ENCODE measurements at places on chromosomes 6 and 20. TPM values are rescaled to one million over a fixed set of nuclear protein-coding genes. Genes with fewer than 3 reads are reported as not detected.

GRCh38 chr20:25397821-25398220 is 7.2 kb upstream of the ABHD12 start:
- DNase-seq: no peak

DNA sequence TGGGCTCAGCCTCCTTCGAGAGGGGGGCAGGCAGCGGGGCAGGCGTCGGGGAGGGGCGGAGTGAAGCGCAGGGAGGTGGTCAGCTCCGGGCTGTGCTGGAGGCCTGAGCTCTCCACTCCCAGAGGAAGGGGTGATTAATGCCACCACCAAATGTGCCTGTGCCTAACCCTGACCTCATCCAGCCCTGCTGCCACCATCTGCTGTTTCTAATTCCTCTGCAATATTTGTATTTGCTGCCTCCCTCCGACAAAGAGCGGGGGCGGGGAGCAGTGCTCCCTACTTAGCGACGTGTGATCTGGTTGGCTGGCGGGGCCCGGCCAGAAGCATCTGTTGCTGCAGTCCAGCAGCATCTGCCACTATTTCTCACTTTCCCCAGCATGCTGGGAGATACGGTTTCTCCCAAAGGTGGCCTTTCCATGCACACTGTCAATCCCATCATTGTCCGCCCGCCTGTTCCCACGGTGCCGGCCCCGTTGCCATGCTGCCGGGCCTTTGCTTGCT is 47.0 kb downstream of the DLL1 start:
- no peak for DNase-seq

DNA sequence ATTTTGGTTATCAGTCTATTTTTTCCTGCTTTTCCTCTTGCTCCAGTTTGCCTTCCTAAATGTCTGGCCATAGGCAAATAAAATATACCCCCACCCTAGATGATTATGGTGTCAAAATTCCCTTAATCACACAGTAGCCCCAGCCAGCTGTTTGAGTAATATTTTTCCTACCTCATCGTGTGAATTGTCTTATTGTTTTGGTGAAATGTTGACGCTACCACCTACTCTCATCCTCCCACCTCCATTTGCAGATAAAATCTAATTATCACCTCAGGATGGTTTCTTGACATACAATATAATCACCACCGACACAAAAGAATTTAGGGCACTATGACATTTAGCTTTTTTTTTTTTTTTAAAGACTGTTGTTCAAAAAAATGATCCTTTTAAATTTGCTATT is 44.1 kb upstream of the FUCA2 start:
- no peak for DNase-seq

DNA sequence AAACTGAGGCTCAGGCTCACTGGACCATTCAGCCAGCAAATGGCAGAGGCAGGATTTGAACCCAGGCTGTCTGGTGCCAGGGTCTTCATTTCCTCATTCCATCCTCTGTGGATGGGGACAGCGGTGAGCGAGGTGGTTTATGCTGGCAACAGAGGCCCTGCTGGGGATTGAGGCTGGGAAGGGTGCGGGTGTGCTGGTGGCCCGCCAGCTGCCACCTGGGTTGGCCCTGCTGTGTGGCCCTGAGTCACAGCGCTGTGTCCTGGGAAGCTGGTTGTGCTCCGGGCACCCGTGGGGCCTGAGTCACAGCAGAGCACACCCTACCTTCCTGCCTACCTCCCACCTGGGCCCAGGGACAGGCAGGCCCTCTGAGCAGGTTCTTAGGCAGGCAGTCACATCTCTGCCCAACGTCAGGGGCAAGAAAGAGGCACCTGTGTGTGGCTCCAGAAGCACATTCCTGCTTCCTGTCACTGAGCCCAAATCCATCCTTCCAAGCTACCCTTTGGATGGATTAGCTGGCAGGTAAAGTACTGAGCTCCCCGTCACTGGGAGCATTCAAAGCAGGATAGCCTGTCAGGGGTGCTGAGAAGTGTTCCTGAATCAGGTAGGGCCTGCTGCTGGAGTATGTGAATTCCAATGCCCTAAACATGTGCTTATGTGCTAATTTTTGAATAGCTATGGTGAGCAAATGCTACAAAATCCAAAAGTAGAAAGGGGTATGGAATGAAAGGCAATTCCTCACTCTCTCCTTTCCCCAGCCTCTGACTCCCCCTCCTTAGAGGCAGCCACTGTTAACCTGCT is 53.9 kb downstream of the CEBPB start:
- no peak for DNase-seq

- no peak for DNase-seq
Measured at GRCh38 chr20:23702021-23702420, 13.2 kb upstream of the CST4 start.

- no peak for DNase-seq
Measured at GRCh38 chr6:139423971-139424667, 49.7 kb upstream of the CITED2 start.

DNA sequence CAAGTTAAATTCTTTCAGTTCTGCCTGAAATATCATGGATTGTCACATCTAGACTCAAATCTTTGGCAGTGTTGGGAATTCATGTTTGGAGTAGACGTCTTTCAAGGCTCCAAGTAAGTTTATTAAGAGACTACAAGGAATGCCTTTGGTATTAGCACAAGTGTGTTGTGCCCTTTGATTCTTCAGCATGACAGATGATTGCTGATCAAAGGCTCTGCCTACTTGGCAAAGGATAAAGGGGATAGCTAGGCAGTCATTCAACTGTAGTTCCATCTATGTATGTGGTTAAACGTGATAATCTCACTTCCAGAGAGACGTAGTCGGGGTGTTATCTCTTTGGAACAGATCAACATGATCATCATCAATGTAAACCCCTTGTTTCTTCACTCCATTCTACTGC is 86.2 kb downstream of the SPTLC3 start:
- DNase-seq: no peak

DNA sequence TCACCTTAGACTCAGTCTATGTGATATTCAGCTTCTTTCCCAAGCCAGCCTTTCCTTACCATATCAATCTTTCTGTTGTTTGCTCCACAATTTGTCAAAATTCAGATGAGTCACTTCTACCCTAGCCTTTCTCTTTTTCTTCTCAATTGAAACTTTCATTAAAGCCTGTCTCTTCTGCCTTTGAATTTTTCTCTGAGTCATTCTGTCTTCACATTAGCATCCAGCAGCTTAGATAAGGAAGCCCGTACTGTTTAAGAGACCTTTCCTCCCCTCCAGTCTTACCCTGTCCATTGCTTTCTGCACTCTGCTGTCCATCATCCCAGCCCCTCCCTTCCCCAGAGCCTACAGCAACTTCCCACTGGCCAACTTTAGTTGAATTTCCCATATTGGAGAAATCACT is 34.9 kb upstream of the RALGAPA2 start:
- no peak for DNase-seq

DNA sequence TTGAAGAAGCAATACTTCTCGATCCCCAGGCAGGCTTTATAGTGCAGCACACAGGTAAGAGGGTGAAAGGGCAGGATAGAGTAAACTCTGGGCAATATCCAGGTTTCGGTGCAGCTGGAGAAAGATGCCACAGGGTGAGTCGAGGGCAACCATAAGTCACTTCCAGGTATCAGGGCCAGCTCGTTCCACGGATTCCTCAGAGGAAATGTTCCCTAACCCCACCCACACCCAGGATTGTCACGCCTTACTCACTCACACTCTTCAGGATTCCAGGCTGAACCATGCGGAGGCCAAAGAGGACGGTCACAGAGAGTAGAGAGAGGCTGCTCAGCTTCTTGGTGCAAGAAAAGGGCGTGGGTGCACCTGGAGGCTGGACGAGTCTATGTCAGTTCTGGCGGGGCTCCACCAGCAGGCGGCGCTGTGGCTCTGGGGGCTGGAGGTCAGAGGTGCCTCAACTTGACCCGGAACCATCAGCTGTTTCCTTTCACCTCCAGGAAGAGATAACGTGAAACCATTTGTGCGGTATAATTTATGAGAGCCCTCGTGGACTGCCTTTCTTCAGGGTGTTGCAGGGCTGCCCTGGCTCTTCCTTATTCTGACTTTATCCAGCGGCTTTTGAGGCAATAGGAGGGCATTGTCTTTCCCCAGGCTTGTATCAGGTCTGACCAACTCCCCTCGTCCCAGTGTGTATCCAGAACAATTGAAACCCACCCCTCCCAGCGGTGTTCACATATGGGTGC is 14.5 kb upstream of the WFDC12 start:
- peak; percentile 88 for DNase-seq

- no peak for DNase-seq
Measured at GRCh38 chr6:74152096-74152675, 456.2 kb downstream of the CD109 start.

GRCh38 chr6:79157961-79158644 is 76.4 kb downstream of the HMGN3 start:
- DNase-seq: no peak

- DNase-seq: no peak
Measured at GRCh38 chr6:393391-394221, 2.1 kb downstream of the IRF4 start.

DNA sequence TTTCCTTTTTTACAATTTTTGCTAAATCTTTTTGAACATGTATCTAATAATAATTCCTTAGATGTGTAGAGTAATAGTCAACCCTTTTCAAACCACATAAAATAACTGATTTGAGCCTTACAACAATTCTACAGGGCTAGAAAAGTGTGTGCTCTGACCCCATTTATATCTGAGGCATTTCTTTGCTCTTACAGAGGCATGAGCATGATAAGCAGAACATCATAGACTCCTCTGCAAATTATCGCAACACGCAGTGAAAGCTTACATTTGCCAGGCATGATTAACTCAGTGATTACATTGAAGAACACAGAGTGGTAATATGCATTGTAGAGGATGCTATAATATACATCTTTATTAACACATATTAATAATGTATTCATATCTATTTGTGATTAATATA is 120.4 kb downstream of the SIM1 start:
- no peak for DNase-seq

- DNase-seq: no peak
Measured at GRCh38 chr6:90079560-90080490, 185.6 kb downstream of the GJA10 start.

- DNase-seq: no peak
Measured at GRCh38 chr20:31505903-31506302, 8.3 kb upstream of the HM13 start.

DNA sequence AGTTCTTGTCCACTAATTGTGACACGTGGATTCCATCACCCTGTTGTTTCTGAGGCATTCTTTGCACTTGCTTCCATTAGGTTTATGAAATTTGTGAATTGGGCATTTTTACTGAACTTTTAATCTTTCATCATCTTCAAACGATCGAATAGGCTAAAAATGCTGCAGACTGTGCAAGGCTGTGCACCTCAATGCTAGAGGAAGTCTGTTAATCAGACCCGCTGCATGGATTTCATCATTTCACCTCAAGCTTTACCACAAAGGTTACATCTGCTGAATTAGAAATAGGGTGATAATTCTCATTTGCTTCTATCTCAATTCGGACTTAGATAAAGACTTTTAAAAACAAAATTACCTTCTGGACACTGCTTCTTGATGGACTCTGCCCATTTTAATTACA is 27.8 kb upstream of the F13A1 start:
- DNase-seq: no peak

- DNase-seq: peak; percentile 15
Measured at GRCh38 chr6:78810146-78810545, 57.2 kb upstream of the IRAK1BP1 start.

DNA sequence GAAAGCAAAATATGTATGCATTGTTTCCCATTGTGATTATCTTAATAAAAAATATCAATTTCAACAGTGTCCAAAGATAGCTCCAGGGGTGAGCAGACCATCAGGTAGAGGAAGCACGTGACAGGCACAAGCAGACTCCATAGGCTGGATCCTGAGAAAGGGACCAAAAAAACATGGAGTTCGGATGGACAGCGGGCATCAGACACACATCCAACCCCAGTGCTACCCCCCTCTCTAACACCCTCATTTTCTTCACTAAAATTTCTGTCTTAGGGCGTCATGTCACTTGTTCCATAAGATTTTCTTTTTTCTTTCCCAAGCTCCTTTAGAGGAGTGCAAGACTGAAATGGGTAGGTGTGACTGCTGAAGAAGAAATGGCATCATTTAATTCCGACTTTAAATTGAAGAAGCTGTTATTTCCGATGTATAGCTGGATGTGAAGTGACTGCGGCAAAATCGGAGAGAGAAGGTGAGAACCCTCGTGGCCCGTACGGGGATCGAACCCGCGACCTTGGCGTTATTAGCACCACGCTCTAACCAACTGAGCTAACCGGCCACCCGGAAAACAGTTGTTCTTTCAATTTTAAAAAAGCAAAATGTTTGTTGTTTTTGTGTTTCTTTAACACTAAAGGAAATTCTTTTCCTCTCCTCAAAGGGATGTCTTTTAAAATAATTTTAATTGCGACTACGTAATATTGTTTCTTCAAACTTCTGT is 10.3 kb upstream of the PRSS16 start:
- DNase-seq: no peak

- no peak for DNase-seq
Measured at GRCh38 chr6:34238585-34239499, 2.2 kb downstream of the HMGA1 start.

The SLC17A2 gene
- total RNA-seq: not detected

The KHDC1L gene
- not detected for total RNA-seq

The NNAT gene
- total RNA-seq: 33.0 TPM

The NHLRC1 gene
- 2.1 TPM for total RNA-seq

The MBOAT1 gene
- 85.3 TPM for total RNA-seq

The LTA gene
- not detected for total RNA-seq

The RPP21 gene
- total RNA-seq: 84.2 TPM
